ENCODE measurements at places on chromosomes 7 and 10.

DNA sequence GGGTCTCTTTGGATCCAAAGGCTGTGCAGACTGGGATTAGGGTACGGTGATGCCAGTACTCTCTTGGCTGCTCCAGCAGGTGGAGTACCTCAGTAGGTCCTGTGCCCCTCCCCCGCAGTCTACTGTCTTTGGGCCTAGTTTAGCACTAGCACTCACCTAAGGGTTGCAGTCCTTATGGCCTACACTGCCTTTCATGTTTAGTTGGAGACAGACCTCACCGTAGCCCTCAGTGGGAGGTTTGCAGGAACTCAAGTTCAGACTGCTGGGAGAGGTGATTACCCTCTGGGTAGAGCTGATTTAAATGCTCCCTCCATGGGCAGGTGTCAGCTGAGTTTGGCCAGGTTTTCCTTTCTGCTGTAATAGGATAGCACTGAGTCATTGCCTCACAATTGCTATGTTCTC, 210.8 kb upstream of the TMEM196 start:
- DNase-seq: no peak

DNA sequence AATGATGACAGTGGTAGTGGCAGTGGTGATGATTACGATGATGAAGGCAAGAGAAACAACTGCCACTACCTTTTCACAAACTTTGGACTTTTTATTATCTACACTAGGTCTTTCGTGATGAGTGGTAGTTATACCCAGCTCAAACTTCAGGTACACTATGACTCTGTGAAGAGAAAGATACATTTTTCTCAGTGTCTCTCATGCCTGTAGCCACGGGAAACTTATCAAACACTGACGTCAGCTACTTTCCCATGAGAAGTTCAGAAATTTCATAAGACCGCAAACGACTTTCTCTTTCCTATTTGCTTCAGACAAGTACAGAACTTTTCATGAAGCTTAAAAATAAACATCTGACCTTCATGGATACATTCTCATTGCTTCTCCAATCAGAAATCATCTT, 57.0 kb downstream of the CALD1 start:
- no peak for DNase-seq

GRCh38 chr7:30521532-30521931, 16.9 kb upstream of the GGCT start:
- DNase-seq: no peak

DNA sequence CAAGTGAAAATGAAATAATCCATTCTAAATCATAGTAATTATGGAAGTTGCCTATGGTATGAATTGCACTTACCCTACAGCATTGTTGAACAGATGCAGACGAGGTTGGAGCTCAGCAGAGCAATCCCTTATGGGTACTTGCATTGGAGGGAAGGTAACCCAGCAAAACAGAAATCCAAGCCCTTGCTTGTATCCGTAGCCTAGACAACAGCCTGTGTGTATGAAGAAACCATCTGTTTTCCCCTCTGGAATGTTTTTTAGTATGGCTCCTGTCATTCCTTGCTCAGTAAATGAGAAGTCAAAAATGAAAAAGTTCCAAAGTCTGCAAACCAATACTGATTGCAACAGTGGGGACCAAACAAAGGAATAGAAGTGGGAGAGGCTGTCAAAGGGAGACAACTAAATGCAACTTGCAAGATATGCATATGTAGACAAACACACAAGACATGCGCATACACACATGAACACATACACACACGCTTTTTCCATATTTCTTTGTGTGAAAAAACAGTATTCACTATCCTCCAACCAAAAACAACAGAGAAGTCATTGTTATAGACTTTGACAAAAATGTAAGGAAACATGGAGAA, 260.8 kb downstream of the DYNC1I1 start:
- no peak for DNase-seq

DNA sequence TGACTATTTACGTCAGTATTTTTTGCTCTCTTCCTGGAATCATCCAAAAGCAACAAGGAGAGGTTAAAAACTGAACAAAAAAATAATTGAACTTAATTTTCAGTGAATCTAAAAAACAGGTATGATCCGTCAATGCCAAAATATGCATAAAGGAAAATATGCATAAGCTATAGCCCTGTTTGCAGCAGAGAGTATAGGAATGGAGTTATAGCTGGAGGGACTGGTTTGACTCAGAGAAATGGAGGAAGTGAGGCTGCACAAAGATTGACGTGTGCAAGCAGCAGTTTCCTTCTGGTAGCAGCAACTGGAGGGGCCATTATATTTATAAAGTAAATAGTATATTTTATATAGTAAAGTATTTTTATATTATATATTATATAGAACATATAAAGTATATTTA, 37.1 kb downstream of the GNG11 start:
- DNase-seq: no peak

DNA sequence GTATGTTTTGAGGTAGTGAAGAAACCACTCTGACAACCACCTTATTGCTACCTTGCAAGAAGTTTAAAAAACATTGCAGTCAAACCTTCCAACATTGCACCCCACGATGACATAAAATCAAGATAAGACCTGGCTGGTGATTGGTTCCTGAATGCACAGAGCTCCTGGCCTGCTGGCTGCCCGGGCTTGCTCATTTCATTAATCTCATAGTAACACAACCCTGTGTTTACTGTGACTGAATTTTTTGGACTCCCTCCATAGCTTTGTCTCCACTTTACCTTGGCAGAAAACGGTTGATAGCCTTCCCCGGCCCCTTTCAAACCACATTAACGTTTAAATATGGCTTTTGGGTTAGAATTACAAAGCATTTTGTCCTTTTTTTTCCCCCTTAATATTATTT, 27.5 kb downstream of the VWA2 start:
- DNase-seq: no peak

GRCh38 chr7:92313055-92313454, 67.3 kb downstream of the ANKIB1 start:
- DNase-seq: no peak

GRCh38 chr10:48389272-48389671, 82.8 kb downstream of the MAPK8 start:
- no peak for DNase-seq

GRCh38 chr10:121053151-121053550, 202.0 kb downstream of the WDR11 start:
- no peak for DNase-seq

- DNase-seq: no peak
These were observed 194.0 kb downstream of the DOCK4 start for GRCh38 chr7:112012242-112012641.

DNA sequence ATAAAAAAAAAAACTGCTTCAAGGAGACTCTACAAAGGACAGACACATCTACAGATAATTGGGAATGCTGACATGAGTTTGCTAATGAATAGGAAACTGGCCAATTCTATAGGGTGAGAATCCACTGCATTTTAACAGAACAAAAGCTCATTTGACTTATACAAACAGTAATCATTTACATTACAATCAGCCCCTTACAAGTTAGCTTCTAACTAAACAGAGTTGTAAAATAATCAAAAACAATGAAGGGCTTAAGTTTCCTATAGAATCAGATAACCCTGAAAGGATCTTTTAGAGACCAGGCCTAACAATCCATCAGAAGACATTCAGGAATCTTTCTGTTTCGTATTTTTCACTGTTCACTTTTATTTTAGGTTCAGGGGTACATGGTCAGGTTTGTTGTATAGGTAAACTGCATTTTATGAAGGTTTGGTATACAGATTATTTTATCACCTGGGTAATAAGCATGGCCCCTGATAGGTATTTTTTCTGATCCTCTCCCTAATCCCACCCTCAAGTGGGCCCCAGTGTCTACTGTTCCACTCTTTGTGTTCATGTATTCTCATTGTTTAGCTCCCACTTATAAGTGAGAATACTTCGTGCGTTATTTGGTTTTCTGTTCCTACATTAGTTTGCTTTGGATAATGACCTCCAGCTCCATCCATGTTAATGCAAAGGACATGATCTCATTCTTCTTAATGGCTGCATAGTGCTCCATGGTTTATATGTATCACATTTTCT, 131.3 kb upstream of the NOBOX start:
- DNase-seq: no peak

DNA sequence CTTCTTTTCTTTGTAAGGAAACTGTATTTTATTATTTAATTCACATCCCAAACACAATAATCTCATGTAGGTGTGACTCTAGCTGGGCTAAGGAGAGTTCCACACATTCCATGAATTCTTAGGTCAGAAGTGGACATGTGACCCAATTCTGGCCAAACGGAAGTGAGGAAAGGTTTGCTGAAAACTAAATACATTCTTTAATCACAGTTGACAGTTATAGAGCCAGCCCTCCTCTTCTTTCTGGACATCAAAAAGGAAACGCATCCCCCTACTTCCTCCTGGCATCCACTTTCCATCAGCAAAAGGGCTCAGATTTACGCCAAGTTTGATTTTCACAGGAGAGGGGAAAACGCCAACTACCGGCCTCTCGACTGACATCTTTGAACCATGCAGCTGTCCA, 774.4 kb upstream of the POM121L12 start:
- no peak for DNase-seq

DNA sequence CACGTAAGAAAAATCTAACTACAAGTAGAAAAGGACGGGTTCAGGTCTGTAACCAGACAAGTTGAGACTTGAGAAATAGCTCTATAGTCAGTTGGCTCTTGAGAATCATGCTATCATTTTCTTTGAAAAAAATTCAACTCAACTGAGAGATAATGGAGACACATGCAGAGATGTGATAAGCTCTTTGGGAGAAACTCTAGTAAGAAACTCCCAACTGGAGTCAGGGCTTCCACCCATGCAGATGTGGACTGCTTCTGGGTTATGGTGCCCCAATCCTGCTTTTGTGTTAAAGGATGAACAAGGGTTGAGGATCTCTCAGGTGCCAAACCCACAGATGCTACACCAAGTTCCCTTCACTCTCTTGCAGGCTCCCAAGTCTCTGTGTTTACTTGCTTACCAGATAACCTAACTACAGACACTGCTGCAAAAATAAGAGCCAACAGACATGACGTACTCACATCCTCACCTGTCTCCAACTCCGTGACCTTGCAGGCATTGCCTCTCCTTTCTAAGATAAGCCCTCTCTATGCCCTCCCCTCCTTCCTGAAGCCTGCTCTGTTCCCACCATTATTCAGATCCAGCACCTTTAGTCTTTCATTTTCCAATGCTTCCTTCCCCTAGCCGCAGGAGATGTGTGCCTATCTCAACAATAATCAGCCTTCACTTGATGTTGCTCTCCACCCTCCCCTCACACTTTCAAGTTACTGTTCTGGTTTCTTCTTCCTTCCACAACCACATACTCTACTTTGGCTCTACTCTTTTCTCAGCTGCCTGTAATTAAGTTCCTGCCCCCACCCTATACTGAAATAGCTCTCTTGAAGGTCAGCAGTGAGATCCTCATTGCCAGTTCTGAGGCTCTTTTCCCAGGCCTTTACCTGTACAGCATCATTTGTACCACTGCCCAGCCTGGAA, 130.0 kb downstream of the ICA1 start:
- DNase-seq: no peak

GRCh38 chr7:124700655-124701054, 64.9 kb downstream of the GPR37 start:
- DNase-seq: no peak

GRCh38 chr7:121020249-121020988, 31.9 kb downstream of the CPED1 start:
- no peak for DNase-seq

DNA sequence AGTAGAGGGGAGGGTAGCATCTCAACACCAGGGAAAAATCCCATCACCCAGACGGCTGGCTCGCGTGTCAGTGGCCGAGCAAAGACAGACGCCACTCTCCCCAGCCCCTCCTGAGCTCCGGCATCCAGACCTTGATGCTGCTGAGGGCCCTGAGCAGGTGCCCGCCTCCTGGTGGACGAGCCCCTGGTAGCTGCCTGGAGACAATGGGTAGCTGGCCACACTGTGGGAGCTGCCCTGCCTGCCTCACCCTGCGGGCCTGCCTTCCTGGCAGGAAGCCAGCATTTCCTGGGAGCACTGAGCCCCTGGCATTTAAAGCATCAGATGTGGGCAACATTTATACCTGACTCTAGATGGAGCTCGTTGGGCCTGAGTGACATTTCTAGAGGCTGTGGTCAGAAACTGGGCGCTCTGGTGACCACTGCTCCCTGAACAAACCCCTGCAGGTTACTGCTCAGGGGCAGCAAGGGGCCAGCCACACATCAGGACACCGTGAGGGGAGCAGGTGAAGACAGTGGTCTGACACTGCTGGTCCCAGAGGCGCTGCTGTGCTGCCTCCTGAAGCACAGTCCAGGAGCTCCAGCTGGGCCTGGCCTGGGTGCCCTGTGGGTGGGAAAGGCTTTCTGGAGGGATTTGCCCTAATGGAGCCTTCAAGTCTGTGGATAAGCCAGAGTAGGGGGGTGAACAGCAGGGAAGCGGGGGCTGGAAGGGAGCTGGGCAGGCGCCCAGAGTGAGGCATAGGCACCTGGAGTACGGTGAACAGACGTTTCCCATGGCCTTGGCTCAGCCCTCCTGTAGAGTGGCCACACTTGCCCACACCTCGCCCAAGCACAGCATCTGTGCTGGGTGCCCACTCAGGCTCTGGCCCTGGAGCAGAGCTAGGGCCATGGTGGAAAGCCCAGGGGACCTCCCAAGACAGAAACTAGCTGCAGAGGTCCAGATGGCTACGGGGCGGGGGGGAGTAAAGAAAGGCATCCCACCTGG, 138.7 kb downstream of the MAPK8 start:
- no peak for DNase-seq

DNA sequence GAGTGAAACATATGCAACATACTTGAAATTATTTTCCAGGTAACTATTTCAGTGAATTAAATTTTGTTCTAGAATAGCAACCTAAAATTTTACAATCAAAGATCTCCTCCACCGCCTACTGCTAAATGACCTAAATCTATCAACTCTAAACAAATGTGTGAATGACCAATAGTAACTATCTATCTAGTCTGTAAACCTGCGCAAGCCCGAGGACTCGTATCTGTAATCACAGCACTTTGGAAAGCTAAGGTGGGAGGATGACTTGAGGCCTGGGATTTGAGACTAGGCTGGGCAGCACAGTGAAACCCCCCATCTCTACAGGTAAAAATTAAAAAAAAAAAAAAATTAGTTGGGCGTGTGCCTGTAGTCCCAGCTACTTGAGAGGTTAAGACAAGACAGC, 83.0 kb downstream of the NEBL start:
- DNase-seq: no peak

- DNase-seq: no peak
These were observed 27.3 kb upstream of the CALD1 start for GRCh38 chr7:134752006-134752760.

DNA sequence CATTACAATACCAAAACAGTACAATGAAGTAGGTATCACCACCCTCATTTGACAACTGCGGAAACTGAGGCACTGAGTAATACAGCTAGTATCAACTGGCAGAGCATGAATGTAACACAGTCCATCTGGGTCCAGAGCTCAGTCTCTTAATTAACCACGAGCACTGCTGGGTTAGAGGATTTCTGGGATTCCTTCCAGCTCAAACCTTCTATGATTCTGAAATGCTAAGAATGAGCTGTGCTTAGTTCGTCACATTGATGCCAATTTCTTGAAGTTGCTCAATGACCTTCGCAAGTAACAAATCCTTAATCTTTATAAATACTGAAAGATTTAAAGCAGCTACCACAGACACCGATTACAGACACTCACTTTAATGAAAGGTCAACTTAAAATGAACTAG, 62.5 kb downstream of the SGMS1 start:
- DNase-seq: no peak

GRCh38 chr7:25289518-25289917, 61.2 kb upstream of the NPVF start:
- DNase-seq: no peak

GRCh38 chr10:3869036-3869435, 84.0 kb upstream of the KLF6 start:
- no peak for DNase-seq
